Activated T-cell treated with anti-CD3 and anti-CD28 coated beads for 4 hours (primary cell): ENCODE measurements at places on chromosomes 4 and X.

DNA sequence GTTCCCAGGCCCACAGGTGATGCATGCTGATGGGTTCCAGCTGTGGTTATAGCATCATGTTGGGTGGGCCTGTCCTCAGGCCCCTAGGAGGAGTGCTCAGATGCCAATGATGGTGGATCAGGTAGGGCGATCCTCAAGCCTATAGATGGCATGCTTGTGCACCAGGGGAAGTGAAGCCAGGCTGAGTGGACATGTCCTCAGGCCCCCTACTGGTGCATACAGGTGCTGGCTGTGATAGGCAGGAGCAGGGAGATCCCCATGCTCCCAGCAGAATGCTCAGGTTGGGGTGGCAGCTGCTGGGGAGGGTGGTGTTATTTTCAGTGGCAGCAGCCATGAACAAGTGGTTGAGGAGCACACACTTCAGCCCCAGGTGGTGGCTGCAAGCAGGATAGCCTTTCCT is 96.0 kb downstream of the SMARCA1 start:
- DNase-seq, result no peak

DNA sequence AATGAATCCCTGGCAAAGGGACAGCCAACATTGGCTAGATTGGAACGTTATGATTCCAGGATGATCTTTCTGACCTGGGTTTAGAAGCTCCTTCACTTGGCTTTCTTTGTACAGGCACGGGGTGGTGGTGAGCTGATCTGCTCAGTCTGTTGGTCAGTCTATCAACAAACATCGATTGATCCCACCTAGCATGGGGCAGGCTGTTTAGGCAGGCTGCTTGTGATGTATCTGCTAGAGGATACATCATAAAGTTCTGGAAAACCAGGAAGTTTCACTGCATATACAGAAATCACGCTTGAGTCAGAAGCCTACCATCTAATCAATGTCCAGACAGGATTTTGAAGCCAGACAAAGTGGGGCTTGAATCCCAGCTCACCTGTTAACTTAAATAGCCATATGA is 6.9 kb downstream of the FRMD7 start:
- no peak for DNase-seq

GRCh38 chr4:155676430-155676825 is 9.8 kb downstream of the GUCY1A1 start:
- DNase-seq, result no peak

- DNase-seq, result no peak
Measured at GRCh38 chrX:85627363-85627762, 247.9 kb upstream of the POF1B start.

GRCh38 chr4:158316264-158316663 is 106.0 kb downstream of the TMEM144 start:
- no peak for DNase-seq

GRCh38 chr4:139658185-139658584 is 7.4 kb upstream of the MGST2 start:
- DNase-seq, result no peak

- DNase-seq, result no peak
Measured at GRCh38 chr4:10506077-10506476, 48.9 kb upstream of the ZNF518B start.

GRCh38 chr4:13112030-13112429 is 372.1 kb downstream of the RAB28 start:
- DNase-seq, result no peak

GRCh38 chr4:163923092-163923491 is 428.6 kb downstream of the TMA16 start:
- DNase-seq, result no peak

DNA sequence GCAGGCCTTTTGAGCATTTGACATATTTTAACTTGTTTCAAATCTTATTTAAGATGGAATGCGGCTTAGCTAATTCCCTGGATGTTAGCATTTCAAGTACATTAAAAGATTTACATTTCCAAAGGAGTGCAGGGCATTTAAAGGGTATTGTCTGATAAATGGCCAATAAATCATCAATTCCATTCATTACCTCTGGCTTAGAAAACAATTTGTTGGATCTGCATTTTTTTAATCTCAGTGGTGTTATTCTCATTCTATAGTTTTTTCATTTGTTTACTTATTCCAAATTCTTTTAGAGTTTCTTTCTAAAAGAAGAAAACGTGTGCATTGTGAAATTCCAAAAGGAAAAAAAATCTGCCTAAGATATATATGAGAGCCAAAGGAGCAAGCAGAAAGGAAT is 1.3 kb upstream of the NLRP2B start:
- DNase-seq, result no peak

DNA sequence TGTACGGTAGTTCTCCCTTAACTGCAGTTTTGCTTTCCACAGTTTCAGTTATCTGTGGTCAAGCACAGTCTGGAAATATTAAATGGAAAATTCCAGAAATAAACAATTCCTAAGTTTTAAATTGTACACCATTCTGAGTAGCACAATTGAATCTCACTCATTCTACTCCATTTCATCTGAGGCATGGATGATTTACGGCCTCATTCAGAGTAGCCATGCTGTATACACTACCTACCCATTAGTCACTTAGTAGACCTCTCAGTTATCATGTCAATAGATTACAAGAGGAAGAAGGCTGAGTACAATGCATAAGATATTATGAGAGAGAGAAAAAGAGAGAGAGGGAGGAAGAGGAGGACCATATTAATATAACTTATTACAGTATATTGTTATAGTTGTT is 77.5 kb downstream of the ENOX2 start:
- DNase-seq, result no peak

GRCh38 chrX:97117572-97117971 is 233.9 kb downstream of the RPA4 start:
- DNase-seq, result no peak
